Stimulated activated CD8-positive, alpha-beta memory T cell treated with anti-CD3 and anti-CD28 coated beads, Interleukin-15, amount 100 ng/mL, for 4 hours (primary cell): ENCODE measurements at places on chromosomes 5 and 9.

DNA sequence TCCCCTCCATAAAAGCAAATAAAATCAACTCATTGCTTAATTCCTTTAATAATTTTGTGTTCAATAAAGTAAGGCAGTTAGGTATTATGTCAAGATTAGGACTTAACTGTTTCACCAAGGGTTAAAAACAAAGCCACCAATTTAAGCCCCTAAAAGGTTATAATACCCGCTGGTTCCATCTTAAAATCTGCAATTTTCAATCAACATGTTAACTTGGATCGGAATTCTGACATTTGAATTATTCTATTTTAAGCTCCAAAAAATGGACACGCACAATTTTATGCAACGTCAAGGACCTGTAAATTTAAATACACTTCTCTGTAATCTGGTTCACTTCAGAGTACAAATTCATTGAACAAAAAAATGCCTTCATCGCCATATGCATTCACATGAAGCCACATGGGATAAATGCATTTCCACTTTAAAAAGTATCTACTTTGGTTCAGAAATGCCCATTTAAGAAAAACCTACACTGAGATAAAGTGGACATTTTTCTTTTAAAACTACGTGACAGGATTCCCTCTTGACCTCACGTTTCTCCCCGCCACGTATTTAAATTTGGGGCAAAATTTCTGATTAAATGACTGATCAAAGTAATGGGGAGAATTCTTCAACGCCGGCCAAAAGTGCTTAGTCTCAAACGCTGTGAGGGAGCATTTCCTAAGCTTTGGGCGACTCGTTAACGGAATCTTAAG is 721 bp downstream of the GIN1 start:
- DNase-seq: no peak

DNA sequence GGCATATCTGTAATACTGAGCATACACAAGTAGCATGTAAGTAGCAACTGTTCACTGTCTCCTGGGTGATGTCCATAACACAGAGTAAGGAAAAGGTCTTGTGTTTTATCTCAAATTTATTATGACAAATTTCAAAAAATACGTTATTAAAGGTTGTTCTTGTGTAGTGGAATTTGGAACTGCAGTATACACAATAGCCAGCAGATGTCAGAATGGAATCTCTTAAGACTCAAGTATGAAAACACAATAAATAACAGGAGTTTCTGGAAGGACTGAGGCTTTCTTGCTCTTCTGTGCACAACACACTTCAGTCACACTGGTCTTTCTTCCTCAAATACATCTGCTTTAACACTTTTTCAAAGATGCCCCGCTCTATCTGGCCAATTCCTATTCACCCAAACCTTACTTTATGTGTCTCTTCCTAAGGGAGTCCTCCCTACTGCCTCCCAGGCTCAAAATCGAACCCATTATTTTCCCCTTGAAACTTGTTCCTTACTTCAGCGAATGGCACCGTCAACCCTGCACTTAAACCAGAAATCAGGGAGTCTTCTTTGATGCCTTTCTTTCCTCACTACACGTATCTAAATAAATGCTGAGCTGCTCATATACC is 6.5 kb upstream of the FBXO10 start:
- DNase-seq: no peak

GRCh38 chr5:174777583-174777982 is 53.2 kb downstream of the MSX2 start:
- no peak for DNase-seq

DNA sequence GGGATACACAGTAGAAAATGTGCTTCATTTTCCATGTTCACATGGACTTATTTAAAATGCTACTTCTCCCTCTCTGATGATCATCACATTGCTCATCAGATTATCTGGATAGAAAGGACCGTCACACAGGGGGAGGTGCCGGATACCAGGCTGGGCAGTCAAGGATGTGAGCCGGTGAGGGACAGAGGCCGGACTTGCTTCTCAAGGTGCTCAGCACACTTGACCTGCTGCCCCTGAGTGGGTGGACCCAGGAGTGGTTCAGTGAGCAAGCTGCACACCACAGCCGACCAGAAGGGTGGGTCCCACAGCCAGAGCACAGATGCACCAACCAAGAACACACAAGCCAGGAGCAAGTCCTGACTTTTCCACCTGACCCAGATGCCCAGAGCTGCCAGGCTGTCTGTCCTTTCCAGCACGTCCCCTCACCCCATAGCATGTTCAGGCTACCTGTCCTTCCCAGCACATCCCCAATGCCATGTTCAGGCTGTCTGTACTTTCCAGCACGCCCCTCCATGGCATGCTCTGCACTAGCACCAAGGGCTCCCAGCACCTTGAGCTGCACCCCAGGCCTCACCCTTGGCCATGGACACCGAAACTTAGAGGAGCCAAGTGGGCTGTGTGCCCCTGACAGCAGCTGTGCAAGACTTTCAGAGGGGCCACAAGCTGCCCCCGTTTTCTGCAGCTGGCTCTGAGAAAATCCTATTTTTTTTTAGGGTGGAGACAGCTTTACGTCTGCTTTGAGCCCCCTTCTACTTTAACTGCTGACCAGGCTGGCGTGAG is 77.8 kb downstream of the SECISBP2 start:
- no peak for DNase-seq

- DNase-seq: no peak
These were observed 93.7 kb downstream of the NFIB start for GRCh38 chr9:14220256-14220655.

- no peak for DNase-seq
These were observed 66.5 kb downstream of the PRDM6 start for GRCh38 chr5:123155446-123155960.

GRCh38 chr9:116000748-116001329 is 152.8 kb upstream of the PAPPA start:
- DNase-seq: no peak

- no peak for DNase-seq
These were observed 13.6 kb downstream of the ROPN1L start for GRCh38 chr5:10455277-10455670.

DNA sequence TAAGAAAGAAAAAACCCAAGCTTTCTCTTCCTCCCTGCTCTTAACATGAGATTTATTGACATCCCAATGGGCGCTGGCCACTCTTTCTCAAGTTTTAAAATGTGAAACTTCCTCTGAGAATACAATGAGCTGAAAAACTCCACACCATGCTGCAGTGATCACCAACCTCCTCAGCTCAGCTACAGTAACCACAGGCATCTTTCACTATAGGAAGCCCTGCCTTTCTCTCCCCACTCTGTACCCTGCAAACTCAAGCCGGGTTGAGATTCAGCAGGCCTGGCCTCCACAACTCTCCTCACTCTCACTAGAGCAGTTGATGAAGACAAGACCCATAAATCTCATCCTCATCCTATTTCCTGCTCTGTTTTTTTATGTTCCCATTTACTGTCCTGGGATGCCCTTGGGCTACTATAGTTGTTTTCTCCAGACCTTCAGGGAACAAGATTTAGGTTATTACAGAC is 48.3 kb downstream of the SH3TC2 start:
- DNase-seq: no peak

GRCh38 chr5:51582871-51583394 is 199.7 kb downstream of the ISL1 start:
- DNase-seq: no peak

DNA sequence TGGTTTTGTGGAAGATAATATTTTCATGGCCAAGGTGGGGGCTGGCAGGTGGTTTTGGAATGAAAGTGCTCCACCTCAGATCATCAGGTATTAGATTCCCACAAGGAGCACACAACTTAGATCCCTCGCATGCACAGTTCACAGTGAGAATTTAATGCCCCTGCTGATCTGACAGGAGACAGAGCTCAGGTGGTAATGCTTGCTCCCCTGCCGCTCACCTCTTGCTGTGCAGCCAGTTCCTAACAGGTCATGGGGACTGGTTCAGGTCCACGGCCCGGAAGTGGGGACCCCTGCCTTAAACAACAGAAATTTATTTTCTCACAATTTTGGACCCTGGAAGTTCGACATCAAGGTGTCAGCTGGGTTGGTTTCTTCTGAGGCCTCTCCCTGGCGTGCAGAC is 668.7 kb upstream of the ZNF608 start:
- no peak for DNase-seq

GRCh38 chr9:81125446-81126092 is 563.8 kb downstream of the TLE1 start:
- no peak for DNase-seq

DNA sequence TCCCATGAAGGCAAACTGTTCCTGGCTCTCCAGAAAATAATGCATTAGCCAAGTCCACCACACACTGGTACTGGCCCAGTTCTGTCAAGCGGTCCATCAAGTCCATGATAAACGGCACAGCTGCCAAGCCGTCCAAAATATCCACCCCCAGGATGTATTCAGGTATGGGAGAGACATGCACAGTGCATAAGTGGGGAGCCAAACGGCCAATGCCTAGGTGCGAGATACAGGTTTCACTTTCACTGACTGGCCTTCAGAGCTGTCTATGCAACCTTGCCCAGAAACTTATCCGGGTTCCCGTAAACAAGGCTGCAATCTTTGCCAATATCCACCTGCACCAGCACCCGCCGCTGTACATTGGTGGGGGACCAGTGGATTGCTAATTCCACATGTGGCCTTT is 795.8 kb downstream of the EFNA5 start:
- no peak for DNase-seq

GRCh38 chr5:10995891-10996290 is 234.9 kb upstream of the DAP start:
- DNase-seq: no peak

- no peak for DNase-seq
These were observed 350.5 kb downstream of the SPOCK1 start for GRCh38 chr5:137148655-137149054.

DNA sequence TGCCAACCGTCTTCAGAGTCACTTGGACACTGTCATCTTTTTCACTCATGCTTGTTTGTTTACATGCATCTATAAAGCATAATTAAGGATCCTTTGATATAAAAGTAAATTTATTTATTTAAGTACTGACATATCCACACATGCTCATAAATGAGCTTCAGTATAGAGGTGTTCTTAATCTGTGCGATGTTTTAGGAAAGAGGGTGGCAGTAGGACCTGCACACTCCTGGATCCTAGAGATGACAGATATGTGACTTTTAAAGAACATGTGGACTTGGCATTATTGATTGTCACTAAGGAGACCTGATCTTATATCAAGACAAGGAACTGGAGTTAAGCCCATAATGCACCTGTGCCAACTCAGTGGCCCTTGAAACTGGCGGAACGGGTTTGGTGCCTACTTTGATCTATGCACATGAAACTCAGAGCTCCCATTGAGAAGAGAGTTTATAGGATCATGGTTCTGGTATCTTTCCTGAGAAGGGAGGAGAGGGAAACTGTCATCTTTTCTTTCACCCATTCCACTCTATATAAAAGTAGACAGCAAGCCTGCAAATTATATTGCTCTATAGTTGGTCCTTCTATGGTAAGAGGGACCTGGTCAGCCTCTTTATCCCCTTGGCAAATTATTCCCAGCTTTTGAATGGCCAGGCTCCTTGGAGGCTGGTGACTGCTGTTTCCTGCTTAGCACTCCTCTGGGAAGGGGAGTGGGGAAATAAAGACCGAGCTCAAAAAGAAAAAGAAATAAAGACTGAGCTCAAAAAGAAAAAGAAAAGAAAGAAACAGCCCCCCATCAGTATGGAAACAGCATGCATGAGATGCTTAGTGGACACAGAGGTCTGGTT is 57.8 kb upstream of the LIFR start:
- no peak for DNase-seq

DNA sequence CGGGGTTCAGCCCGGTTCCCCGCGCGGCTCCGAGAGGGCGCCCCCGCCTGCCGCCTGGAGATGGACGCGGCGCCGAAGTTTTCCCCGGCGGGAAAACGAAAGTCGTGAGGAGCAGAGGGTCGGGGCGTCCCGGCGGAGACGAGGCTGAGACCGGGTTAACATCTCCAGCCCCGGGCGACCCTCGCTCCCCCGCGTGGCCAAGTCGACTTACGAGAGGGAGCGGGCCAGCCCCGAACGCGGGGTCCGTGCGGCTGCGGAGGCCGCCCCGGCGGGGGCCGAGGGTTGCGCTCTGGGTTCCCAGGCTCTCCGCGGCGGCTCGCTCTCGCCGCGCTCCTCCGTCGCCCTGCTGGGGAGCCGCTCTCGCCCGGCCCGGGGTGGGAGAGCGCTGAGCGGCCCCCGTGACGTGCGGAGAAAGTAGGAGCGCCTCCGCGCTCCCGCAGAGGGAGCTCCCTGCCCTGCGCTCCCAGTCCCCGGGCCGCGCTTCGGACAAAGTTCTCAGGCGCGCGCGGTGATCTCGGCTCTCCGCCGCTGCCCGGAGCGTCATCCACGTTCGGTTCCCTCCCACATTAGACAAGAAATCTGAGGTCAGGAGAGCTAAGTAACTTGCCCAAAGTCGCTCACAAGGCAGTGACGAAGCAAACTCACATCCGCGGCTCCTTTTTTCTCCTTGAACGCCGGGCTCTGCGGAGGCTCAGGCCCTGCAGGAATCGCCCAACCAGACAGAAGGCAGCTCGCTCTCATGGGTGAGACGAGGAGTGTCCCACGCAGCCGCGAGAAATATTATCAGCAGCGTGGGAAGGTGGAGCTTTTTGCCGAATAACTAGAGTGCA is 1.2 kb upstream of the GCNT4 start:
- peak; percentile 21 for DNase-seq

- no peak for DNase-seq
These were observed 132.1 kb downstream of the PALM2AKAP2 start for GRCh38 chr9:109912082-109912582.

DNA sequence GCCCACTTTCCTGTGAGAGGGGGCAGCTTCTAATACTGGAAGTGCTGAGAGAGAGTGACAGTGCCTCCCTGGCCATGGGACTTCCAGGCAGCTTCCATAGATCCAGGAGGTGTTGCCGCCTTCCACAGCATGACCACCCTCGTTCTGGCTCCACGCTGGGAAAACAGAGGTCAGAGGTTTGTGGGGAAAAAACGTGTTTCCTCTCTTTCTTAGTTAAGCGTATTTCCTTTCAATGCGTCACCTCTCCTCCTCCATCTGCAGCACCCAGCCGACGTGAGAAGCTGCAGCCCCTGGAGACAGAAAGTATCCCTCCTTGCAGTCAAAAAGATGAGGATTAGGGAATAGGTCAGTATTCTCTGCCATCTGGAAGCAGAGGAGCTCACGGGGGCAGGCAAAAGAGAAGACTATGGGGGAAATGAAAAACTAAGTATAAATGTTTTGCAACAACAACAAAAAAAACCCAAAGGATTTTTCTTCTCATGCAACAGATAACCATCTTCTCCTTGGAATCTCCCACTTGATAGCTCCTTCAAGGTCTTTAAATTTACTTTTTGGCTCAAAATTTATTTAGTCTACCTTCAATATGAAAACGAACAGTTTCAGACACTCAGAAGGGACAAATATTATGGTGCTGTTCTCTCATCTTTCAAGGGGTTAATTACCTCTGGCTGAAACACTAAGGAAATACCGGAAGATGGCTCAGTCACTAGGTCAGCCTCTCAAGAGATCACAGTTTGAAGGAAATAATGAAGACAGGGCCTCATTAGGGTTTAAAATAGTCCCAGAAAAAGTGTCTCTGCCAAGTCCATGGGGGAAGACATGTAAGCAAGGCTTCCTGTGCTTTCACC is 38.0 kb downstream of the MTMR12 start:
- no peak for DNase-seq

GRCh38 chr9:77523891-77524290 is 124.2 kb downstream of the GNA14 start:
- DNase-seq: no peak

GRCh38 chr5:125376059-125376641 is 629.7 kb upstream of the ZNF608 start:
- DNase-seq: no peak
